ENCODE measurements at places on chromosomes 2 and 18.

GRCh38 chr18:28002841-28003240 is 174.1 kb downstream of the CDH2 start:
- no peak for DNase-seq

DNA sequence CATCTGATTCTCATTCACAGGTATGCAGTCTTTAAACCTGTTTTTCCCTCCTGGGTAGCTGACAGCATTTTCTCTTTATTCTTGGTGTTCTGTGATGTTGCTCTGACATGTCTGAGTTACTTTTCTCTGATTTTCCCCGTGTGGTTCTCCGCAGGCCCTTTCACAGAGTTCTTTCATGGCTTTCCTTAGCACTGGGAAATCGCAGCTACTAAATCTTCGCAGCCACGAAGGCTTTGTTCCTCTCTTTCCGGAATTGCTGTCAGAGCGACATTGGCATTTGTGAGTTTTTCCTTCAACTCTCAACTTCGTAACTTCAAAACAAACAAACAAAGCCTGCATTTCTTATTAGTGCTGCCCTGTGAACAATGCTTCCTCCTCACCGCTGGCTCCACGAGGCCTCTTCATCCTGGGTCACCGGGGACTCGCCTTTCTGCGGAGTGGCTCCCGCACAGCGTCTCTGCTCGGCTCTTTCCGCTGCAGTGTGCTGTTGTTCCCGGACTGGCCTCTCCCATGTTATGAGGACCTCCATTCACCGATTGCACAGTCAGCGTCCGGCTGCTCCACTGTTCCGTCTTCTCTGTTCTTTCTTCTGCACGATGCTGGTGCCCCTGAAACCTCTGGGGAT is 16.1 kb downstream of the COLEC11 start:
- DNase-seq, result no peak

- no peak for DNase-seq
Measured at GRCh38 chr18:23406271-23406787, 46.8 kb upstream of the RIOK3 start.

GRCh38 chr2:234241656-234242458 is 191.4 kb downstream of the SPP2 start:
- no peak for DNase-seq

DNA sequence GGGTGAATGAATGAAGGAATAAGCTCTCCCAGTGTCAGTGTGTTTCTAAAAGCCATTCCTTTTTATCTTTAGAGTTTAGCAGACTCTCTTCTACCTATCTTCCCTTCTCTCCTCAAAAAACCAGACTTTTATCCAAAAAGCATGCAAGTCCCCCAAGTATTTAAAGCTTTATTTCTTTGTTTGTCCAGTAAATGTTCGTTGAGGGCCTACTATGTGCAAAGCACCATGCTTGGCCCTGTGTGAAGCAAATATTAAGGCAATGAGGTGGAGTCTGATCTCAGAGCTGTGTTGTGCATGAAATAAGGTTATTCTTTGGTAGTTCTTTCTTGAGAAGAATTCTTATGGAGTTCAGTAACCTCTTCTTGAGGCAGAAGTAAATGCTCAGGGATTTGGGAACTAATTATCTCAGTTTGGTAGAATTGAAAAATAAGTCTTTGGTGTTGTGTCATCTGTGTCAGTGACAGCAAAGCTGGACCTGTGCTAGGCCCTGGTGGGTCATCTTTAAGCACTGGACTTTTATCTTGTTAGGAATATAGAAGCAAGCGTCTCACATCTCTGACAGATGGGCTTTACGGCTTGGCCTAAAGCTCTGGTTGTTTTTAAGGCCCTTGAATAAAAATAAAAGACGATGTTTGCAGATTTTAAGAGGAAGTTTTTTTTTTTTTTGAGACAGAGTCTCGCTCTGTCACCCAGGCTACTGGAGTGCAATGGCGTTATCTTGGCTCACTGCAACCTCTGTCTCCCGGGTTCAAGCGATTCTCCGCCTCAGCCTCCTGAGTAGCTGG is 28.1 kb upstream of the CASP10 start:
- DNase-seq, result no peak

DNA sequence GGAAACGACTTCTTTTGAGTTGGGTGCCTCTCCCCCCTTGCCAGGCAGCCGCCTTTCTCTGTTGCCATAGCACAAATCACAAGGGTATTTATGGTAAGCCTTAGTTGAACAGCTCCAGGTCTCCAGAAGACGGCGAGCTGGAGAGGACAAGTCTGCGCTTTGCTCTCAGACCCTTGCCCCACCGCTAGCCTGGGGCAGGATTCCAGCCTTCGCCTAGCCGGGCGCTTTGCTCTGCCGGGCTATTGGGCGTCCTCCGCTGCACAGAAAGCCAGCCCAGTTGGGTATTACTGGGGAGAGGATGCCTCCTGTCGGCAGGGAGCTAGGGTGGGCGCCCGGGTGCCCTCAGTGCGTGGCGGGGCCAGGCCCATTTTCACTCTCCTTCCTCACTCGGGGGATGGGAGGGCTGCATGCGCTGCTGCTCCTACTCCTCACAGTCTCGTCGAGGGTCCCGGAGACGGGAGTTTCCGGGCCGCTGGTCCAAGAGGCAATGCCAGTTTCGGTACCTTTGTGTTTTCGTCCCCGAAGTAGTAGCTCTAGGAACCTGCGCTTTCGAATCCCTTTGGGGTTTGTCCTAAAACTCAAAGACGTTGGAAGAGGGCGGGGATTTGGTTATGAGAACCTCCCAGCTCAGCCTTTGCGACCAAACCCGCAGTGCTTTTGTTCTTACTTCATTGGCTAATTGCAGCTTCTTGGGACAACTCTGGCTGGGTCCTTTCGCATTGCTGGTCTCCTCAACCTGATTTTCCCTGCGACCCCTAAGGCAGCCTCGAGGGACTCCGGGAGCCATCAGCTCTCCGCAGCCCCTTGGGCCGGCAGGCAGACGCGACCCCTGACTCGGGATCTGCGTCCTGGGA is 3.6 kb upstream of the DLX2 start:
- no peak for DNase-seq

DNA sequence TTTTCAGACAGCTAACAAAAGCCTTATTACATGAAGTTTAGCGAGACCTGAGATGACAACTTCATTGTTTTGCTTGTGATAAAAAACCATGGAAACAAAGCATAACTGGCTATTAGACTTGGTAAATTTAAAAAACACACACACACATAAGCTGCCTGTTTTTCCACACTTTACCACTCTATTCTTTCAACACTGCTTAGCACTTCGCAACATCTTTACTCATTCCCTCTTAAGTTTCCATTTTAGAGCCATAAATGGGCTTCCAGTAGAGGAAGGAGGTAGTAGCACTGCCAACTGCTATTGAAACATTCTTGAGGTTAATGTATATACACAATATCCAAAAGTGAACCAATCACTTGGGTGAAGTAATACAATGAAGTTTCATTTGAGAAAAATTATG is 54.1 kb downstream of the BAZ2B start:
- no peak for DNase-seq

- no peak for DNase-seq
Measured at GRCh38 chr2:61662990-61663389, 124.8 kb upstream of the XPO1 start.

DNA sequence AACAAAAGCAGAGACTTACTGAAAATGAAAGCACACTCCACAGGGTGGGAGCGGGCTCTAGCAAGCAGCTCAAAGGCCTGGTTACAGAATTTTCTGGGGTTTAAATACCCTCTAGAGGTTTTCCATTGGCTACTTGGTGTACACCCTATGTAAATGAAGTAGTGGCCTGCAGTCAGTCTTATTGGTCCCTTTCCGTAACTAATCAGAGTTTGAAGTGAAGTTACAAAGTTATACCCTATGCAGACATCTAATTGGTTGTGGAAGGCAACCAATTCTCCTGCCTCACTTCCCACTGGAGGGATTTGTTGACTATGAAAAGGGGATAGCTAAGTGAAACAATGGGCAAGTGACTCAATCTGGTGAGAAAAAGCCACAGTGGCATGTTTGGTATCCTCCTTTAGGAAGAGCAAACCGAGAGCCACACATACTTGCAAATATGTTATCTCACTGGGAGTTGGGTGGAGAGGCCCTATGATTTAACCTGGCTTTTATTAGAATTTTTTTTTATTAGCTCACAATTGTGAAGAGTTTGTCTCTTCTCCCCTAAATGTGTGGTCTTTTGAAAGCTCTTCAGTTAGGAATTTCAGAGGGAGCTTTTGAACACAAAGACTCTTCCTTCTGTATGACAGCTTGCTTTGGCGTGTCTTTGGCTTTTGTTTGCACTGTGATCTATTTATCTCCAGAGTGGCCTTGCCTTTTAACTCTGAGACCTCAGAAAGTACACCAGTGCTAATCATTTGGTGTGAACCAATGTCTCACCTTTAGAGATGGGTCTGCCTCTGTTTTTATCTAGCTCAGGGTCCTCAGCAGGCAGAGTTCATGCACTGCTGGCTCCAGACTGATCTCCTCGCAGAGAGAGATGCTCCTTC is 69.6 kb downstream of the MAP4K4 start:
- no peak for DNase-seq

- DNase-seq, result no peak
Measured at GRCh38 chr2:136359121-136359965, 241.4 kb upstream of the CXCR4 start.

DNA sequence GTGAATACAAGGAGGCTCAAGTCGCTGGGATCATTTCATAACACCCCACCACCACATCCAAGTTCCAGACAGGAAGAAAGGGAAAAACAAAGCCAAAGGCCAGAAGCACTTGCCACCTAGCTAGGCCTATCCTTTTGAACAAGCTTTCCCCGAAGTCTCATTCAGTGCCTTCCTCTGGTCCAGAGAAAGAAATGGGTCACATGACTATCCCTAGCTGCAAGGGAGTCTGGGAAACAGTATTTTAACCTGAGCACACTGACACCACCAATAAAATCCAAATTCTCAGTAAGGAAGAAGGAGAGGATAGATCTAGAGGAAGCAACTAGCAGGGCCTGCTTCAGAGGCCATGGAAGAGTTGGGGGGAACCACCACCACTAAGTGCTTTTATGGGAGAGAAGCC is 91.2 kb downstream of the POLR1A start:
- no peak for DNase-seq

- no peak for DNase-seq
Measured at GRCh38 chr2:28393114-28393836, 617 bp downstream of the FOSL2 start.

- DNase-seq, result no peak
Measured at GRCh38 chr18:49619801-49620200, 57.9 kb downstream of the LIPG start.

DNA sequence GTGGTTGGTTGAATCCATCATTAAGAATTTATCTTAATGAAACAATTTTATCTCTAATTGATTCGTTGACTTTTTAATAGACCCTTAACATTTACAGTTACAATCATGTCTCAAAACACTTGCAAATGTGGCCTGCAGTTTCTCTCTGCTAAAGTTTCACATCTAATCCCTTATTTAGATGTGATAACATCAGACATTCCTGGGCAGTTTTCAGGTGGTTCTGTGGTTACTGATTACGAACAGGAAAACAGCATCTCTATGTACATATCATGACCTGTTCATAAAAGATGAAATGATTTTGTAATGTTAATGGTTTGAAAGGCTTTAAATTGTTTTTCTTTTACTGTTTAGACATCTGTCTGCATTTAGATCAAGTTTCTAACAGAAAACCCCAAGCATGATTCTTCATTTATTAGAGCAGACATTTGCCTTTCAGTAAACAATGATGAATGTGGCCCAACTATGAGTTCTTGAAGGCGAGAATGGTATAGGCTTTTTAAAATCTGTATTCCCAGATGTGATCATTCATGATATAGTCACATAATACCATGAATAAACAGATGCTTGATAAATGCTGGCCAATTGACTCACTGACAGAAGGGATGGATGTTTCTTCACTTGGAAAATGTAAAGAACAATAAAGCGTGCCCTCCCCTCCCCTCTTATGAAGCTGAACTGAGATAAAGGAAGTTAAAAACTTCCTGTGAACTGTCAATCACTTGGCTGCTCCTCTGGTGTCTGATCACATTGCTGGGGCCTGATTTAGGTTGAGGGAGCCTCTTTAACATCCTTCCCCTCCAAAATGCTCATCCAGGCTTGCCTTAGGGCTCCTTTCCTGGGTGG is 3.5 kb downstream of the CAPN14 start:
- no peak for DNase-seq

- no peak for DNase-seq
Measured at GRCh38 chr2:217890445-217890844, 112.3 kb downstream of the TNS1 start.

GRCh38 chr2:96969321-96969720 is 17.1 kb downstream of the FAM178B start:
- DNase-seq, result no peak

DNA sequence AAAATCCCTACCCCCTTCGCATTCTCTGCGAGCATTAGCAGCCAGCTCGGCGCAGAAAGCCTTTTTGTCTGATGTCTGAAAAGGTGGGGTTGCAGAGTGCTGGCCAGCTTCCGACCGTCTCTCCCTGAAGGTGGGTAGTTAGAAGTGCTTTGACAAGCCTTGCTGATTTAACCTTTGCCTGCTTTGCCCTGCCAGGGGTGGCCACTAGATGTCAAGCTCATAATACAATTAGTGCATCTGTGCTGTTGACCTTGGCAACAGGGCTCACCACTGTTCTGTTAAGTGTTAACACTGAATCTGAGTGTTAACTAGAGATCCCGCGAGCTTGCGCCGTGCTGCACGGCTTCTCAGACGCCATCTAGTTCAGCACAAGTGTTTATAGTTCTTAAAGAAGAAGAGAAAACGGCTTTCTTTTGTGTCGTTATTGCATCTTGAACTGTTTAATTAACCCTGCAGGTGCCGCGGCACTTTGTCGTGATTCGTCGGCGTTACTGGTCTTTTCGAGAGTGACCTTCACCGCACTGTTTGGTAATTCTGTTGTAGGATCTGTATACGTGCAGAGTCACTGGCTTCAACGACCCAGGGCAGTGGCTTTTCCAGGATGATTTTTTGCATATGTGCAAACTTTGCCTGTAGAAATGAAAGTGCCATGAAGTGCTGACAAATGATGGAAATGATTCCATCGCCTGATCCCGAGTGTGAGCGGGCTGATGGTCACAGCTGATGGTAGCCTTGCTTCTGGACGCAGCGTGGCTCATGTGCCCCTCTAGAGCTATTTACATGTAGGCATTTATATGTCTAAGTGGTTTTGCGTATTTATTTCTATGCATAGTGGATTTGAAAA is 5.5 kb downstream of the SALL3 start:
- no peak for DNase-seq

GRCh38 chr18:37207343-37207742 is 358.3 kb downstream of the CELF4 start:
- no peak for DNase-seq

- DNase-seq, result no peak
Measured at GRCh38 chr2:203583701-203584100, 48.6 kb upstream of the RAPH1 start.

DNA sequence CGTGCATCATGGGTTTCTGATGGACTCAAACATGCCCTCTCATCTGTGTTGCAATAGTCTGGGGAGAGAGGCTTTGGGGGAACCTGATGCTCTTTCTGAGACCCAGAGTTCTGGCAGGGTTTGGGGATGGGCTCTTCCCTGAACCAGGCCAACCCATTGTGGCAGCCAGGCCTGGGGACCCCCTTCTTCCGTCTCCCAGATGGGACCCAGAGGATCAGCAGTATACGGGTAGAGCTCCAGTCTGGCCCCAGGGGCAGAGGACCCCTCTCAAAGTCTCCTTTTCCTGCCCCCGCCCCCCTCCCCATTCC is 333.7 kb downstream of the DYSF start:
- no peak for DNase-seq

- no peak for DNase-seq
Measured at GRCh38 chr2:61470122-61470951, 550 bp downstream of the USP34 start.

- DNase-seq, result no peak
Measured at GRCh38 chr2:219448776-219449341, 14.2 kb downstream of the SPEG start.

- DNase-seq, result no peak
Measured at GRCh38 chr2:224331698-224332097, 70.2 kb downstream of the FAM124B start.

- no peak for DNase-seq
Measured at GRCh38 chr2:163565192-163565591, 170.6 kb downstream of the FIGN start.
